ENCODE measurements at places on chromosomes 4 and X.
A peak's percentile ranks its signal among the peaks of the same experiment; 100 is the strongest.

- DNase-seq: no peak
Measured at GRCh38 chrX:12901486-12901885, 4.9 kb upstream of the TLR8 start.

- DNase-seq: no peak
Measured at GRCh38 chr4:186586205-186586604, 30.8 kb upstream of the MTNR1A start.

DNA sequence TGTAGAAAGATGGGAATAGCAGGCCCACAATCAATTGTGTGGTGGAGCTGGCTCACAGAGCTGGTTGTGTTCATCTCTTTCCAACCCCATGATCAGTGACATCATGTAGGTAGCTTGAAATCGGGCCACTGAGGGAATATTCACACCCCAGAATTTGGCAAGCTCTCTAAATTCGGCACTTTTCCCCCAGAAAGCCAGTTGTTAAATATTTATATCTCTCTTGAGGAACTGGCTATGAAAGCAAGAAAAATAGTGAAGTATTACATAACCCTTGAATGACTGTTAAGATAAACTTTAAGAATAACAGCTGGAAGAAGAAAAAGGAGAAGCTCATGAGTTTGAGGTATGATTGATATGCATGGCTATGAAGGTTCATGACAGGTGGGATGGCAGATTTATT, 38.9 kb downstream of the GPRIN3 start:
- DNase-seq: no peak

DNA sequence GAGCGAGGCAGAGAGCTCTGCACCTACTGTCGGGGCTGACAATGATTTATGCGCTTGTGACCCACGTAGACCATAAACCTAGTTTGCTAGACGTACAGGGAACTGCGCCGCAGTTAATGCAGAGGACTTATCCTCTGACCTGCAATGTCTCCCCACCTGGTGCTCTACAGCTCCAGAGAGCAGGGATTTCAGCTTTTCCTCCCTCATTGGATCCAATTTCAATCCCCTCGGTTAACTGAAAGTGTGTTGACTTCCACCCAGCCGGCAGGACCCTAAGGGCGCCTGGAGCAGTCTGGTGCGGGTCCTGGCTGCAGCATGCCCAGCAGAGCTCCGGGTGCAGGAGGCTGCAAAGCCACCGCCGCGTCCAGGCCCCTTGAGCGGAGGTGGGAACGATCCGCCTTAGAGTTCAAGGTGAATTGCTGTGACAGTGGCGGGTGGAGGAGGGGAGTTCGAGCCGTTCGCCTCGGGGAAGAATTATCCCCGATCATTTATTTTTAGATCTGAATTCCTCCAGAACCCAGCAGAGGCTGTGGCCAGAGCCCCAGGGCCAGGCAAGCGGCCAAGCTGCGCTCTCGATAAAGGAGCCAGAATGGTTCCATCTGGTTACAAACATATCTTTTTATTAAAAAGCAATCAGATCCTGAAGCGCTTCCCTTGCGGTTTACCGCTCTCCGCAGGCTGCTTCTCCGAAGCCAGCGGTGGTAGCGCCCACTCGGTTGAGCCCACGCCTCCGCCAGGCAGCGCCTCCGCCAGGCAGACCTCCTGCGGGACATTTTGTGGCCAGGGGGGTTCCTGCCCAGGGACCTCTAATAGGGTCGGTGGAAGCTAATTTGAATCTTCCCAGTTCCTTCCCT, 66.0 kb downstream of the FBXO8 start:
- DNase-seq: no peak

DNA sequence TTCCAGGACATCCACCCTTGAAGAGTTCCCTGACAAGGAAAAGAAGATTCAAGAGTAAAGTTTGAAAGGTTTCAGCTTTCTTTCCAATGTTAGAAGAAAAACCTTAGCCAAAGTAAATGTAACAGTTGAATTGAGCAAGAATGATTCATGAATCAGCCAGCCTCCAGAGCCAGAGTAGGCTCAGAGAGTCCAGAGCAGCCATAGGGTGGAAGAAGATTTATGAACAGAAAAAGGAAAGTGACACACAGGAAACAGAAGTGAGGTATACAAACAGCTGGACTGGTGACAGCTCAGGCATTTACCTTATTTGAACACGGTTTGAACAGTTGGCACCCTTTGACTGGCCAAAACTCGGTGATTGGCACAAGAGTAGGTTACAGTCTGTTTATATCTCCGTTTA, 63.2 kb downstream of the QDPR start:
- no peak for DNase-seq

GRCh38 chr4:123619895-123620294, 223.3 kb downstream of the SPRY1 start:
- no peak for DNase-seq

- no peak for DNase-seq
Measured at GRCh38 chrX:24767557-24767956, 73.8 kb downstream of the POLA1 start.

DNA sequence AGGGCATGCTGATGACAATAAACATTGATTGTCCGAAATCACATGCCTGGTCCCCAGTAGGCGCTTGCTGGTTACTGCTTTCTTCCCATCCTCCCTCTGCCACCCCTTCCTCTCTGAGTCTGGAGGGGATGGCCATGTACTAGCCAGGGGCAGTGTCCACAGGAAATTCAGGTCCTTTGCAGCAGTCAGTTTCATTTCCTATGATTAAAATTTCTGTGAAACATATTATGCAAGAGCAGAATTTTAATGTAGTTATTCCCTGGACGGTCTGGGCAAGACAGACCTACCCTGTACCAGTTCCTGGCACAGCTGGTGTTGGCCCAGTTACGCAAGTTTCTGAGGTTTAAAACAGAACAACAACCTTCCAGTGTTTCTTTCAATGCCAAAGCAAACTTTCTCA, 28.2 kb upstream of the TLR2 start:
- no peak for DNase-seq

DNA sequence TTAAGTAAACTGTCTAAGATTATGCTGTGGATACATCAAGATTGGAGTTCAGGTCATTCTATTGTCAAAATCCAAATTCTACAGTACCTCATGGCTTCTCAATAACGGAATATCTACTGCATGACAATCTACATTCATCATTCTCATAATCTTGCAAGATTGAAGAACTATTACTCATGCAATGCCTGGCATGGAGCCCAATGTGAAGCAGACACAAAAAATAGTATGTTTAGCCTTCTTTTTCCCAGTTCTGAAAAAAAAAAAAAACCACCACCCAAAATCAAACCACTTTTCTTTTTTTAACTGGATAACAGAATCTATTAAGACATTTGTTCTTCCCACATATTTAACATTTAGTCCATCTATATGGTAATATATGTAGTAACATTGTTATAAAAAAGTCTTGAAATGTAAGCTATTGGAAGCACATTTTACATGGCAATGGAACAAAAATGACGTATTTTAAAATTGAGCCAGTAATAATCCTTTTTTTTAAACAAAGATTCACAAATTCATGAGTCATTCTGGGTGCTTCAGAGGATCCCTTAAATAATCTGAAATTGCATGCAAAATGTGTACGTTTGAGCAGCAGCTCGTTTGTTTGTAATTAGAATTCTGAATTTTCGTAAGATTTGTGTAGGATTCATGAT, 232.2 kb upstream of the FMR1 start:
- no peak for DNase-seq

- no peak for DNase-seq
Measured at GRCh38 chr4:71732066-71732465, 51.8 kb downstream of the GC start.

DNA sequence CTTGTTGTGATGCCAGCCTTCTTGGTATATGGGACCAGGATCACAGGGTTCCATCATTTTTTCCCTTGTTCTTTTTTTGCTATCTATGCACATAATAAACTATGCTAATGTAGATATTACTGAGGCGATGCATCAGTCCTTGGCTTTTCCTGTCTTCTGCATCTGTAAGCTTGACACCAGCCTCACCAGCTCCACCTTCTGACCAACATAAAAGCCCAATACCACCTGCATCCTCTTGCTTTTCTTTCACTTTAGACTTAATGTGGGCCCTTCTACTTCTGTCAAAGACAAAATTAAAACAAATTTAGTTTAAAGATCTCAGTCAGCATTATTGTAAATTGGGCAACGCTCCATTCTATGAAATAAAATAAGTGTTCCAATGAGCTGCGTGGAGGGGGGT, 1718.8 kb upstream of the PCDH10 start:
- DNase-seq: no peak

- peak; percentile 25 for DNase-seq
Measured at GRCh38 chrX:68867458-68868112, 38.8 kb downstream of the EFNB1 start.

- no peak for DNase-seq
Measured at GRCh38 chr4:3517731-3518510, 14.3 kb downstream of the LRPAP1 start.

DNA sequence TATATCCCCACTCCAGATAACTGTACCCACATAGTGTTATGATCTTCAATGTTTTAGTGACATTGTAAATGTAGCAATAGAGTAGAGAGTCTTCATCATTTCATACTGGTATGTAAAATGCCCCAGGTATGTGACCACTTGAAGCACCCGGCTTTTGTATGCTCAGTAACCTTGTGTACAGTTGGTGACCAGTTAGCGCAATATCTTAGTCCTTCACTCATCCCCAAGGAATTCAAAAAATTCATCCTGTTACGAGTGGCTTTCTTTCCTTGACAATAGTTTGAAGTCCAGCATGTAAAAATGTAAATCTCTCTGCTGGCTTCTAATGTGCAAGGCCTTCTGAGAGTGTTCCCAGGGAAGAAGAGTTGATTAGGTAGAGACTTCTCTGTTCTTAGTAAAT, 145.6 kb downstream of the ARX start:
- no peak for DNase-seq

DNA sequence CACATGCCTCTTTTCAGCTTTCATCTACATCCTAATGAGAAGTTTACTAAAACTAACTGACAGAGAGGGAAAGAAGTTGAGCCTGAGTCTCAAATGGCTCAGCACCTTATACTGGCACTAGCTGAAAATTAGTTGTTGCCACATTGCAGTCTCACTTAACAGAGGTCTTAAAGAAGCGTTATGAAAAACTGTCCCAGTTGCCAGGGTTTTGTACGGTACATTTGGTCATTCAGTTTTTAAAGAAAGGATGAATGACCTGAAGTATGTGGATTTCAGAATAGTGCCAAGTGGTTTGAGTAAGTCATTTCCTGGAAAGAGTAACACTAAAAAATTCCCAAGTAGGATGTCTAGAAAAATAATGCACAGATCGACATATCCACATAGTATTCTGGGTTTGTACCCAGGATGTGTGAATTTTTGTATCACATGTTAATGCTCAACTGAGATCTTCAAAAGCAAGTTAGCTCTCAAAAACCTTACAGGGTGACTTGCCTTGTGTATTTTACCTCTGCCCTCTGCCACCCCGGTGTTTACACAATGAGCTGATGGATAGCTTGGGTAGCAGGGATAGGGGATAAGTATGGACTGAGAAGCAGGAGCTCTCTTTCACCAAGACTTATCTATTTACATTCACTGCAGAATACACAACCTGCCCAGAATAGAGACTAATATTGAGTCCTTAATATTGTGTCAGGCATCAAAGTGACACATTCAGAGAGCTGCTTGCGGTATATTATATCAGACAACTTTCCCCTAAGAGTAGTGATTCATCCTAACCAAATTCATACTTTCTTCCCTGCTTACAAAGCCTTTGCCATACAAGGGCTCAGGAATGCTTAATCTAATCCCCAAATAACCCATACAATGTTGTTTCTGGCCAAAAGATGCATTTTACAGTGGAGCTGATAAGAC, 1075.7 kb upstream of the PABPC4L start:
- DNase-seq: no peak

- DNase-seq: no peak
Measured at GRCh38 chr4:54723820-54724219, 66.1 kb downstream of the KIT start.

DNA sequence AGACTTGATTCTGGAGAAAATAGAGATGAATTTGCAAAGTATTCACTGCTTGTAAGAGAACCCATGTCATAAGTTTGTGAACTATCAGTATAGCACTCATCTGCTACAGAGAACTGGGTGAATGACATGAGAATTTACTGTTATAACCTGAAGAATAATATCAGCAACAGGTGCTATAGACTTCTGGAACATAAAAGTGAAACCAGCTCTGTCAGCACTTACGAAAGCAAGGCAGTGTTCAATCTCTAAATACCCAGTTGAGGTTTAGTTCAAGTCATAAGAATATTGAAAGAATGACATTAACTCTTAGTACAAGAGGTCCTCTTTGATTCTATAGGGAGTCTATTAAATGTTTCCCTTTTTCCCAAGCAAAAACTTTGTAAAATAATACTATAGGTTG, 232.9 kb upstream of the ANKRD50 start:
- DNase-seq: no peak

- no peak for DNase-seq
Measured at GRCh38 chr4:176002007-176002613, 63.5 kb upstream of the WDR17 start.

- no peak for DNase-seq
Measured at GRCh38 chr4:183589461-183590099, 69.4 kb downstream of the RWDD4 start.

- no peak for DNase-seq
Measured at GRCh38 chr4:55172694-55173287, 47.4 kb upstream of the KDR start.

DNA sequence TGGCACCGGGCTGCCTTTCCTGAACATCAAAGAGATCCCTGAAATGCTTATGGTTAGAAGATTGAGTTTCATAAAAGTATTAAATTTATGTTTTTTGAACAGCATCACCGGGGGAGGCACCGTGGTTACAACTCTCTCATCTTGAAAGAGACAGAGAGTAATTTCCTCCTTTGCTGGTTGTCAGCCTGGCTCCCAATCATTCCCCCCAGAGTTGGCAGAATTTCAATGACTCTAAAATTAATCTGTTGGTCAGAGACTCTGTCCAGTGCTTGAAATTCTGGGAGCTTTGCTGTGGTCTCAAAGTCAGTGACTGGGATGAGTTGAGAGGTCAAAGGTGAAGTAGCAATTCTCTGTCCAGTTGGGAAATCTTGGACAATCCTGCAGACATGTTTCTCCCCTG, 135.9 kb downstream of the RAB28 start:
- DNase-seq: no peak

GRCh38 chr4:7158081-7158750, 34.1 kb upstream of the SORCS2 start:
- no peak for DNase-seq

DNA sequence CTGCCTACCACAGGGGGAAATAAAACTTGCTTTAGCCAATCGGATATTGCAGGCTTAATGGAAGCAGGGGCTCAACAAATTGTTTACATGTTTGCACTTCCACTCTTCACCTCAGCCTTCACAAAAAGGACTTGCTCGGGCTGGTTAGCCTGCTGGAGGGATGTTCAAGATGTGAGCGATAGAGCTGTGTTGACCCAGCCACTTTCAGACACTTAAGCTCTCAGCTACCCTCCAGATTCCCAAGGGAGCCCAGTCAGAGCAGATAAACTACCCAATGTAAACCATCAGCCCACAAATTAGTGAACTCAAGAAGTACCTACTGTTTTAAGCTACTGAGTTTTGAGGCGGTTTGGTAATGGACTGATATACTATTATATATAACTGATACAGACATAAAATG, 508.4 kb upstream of the FTHL17 start:
- no peak for DNase-seq
